Epithelial cell of proximal tubule (primary cell): ENCODE measurements at places on chromosomes 16 and 17.

DNA sequence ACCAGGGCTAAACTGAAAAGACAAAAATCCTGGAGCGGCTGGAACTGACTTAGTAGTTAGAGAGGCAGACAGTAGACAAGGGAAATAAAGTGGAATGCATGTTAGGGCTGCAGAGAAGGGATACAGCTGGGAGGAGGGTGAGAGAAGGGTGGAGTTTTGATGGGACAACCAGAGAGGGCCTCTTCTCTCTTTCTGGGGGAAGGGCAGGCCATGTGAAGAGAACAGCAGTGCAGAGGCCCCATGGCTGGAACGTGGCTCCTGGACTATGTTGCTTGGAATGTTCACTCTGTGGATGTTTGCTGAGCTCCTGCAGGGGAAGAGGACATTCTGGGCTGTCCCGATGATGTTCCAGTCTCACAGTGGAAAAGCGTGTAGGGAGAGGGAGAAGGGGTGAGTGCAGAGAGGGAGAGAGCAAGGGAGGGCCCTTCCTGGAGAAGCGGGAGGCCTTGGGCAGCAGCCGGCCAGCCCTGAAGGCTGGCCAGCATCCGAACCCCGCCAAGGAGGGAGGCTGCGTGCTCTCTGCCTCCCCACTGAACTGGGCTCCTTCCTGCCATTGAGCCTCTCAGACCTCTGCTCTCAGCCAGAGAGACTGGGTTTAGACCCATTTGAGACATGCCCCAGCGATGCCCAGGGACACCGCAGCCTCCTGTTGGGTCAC, 33.1 kb upstream of the GSE1 start:
- no peak for DNase-seq

DNA sequence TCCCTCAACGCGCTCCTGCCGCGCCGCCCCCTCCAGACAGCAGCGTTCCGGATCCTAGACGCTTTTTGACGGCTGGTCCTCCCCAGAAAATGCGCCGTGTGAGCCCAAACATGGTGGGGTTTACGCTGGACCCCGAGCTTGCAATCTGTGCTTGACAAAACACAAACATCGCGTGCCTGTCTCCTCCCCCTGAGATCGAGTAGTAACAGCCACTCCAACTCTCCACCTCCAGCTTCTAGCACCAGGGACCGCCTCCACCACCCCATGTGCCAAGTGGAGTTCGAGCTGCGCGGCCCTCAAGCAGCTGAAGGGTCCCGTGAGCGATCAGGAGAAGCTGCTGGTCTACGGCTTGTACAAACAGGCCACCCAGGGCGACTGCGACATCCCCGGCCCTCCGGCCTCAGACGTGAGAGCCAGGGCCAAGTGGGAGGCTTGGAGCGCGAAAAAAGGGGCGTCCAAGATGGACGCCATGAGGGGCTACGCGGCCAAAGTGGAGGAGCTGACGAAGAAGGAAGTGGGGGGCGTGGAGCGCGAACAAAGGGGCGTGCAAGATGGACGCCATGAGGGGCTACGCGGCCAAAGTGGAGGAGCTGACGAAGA, 656 bp upstream of the GEMIN4 start:
- DNase-seq = no peak

- DNase-seq = no peak
Measured at GRCh38 chr17:8226536-8227237, 16.3 kb upstream of the AURKB start.

DNA sequence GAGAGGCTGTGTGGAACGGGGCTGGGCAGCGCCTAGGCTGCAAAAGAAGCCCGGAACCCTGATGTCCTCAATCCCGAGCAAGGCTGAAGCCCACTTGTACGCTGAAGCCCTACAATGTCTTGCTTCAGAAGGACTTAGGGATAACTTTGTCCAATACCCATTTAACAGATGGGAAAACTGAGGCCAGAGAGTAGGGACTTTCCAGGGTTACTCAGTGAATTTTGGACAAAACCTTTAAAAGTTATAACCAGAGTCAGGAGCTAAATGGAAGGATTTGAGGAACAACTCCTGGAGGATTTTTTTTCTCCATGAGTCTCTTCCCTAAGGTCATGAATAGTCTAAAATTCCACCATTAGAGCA, 161.2 kb downstream of the IRX5 start:
- DNase-seq = no peak
